ENCODE measurements at places on chromosomes 3 and 15.

DNA sequence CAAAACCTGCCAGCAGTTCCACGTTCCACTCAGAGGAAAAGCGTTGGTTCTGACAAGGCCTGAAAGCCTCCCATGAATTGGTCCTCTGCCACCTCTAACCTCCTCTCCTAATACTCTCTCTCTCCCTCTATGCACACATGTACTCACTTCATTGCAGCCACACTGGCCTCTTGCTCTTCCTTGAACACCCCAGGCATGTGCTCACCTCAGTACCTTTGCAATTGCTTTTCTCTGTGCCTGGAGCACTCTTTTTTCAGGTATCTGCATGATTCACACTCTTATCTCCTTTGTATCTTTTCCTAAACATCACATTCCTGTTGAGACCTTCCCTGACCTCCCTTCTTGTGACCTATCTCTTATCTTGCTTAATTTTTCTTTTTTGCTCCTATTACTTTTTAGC, 178.2 kb upstream of the FEZF2 start:
- DNase-seq = no peak

DNA sequence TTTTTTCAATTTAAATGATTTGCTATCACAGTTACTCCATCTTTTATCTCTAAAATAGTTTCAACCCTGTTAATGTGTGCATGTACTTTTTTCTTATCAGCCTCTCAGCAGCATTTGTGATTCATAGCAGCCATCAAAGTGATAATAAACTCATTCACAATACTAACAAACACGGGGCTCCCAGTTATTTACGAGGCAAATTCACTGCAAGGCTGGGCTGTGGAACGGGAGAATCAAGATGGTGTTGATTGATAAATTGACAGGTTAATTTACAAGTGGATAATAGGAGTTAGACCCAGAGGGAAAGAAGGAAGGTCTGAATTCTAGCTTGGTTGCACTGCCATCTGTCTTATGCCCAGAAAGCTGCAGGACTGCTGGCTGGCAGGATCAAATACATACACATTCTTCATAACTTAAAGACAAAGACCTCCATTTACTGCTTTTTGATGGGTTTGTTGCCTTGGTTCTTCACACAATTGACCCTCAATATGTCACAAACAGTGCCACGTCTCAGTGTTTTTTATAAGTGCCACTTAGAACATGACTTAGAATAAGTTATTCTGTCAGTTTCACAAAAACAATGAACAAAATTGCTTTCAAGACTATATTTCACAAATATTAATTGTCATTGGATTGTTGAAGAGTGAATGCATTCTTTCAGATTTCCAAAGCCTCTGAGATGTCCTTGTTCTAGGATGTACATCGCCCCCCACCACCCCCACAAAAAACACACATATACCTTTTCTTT, 562.8 kb downstream of the NR2F2 start:
- DNase-seq = no peak

GRCh38 chr3:197329382-197329781, 31.0 kb upstream of the DLG1 start:
- DNase-seq = no peak

DNA sequence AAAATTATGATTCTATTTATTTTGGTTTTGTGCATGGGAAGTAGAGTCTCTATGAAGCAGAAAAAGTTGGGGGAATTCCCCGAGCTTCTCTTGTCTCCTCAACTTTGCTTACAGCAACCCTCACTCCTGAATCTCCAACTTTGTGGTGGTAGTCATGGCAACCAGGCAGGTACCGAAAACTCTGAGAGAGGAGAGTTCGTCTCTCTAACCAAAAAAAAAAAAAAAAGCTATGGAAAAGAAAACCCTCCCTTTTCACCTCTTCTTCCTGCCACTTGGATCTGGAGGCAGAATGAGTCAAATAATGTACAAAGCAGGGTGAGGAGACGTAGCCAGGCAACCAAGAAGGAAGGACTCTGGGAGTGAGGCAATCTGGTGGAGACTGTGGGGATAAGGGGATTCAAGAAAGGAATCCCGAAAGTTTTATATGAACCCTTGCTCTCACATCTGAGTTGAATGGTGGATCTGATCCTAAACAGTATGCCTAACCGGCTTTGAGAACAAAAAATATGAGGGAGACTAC, 108.1 kb downstream of the PLOD2 start:
- DNase-seq = no peak

- DNase-seq = no peak
These were observed 100.8 kb downstream of the TMEM266 start for GRCh38 chr15:76160426-76161152.

- DNase-seq = no peak
These were observed 291.8 kb downstream of the UACA start for GRCh38 chr15:70471517-70471916.

DNA sequence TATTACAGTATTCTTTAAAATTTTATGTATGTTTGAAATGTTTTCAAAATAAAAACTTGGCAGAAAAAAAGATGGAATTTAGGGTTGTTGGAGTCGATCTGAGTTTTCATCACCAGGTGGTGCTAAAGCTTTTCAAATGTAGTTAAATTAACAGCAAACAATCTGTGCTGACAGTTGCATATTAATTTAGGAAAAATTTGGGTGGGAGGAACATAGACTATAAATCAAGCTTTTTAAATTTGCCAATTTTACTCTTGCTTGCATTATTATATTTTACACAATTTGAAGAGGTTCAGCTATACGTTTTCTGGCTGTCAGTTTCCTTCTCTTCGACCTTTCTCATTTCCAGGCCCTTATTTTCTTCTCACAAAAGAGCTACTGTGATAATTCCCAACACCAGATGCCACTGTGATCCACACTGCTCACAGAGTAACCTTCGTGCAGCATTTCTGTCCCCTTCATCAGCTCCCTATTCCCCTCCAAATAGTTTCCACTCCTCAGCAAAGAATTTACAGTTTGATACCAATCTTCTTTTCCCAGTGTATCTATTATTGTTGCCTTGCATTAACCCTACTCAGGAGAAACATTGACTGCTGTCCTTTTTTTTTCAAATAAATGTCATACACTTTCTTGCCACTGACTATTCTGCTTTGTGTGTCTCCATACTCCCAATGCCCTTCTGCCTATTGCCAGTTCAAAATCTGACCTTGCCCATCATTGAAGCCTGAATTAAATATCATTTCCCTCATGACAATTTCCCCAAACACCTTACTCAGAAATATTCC, 53.4 kb upstream of the EIF5A2 start:
- peak; percentile 10 for DNase-seq

GRCh38 chr15:92715758-92716157, 60.2 kb upstream of the FAM174B start:
- no peak for DNase-seq

DNA sequence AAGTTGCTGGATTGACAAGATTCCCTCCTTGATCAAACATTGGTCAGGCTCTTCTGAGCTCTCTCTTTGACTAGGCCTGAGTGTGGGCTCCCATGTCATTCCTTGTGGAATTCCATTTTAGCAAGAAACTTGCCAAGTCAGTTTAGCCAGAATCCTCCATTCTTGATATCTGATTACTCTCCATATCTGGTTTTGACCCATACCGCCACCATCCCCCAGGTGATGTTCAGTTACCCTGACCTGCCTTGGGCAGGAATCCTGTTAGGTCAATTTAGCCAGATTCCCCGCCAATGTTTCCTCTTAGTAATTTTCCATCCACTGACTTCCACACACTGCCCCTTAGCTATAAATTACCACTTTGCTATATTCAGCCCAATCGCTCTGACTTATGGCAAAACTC, 1.0 kb upstream of the PCCB start:
- no peak for DNase-seq

GRCh38 chr3:186001842-186002241, 64.0 kb upstream of the TRA2B start:
- no peak for DNase-seq

DNA sequence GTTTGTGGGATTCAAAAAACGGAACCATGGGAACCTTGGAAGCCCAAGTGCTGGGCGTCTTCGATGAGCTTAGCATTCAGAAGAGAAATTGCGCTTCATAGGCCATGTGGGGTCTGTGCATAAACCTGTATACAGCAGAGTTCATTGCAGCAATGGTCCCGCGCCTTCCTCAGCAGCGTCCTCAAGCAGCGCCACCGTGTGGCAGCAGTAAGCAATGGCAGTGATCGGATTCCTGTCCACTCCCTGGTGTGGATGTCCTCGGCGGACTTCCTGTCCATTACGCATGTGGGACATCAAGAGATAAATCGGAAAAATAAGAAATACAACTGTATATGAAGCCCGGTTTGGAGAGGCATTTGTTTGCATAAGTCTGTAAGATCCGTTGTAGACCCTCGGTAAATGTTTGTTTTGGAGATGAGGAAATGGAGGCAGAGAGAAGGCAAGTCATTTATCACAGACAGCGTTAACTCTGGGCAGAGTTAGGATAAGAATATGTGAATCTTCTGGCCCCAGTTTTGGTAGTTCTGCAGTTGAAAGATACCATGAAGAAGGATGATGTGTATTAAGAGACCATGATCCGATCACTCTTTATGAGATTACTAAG, 57.7 kb downstream of the CNTN4 start:
- DNase-seq = no peak

GRCh38 chr3:87088430-87088992, 97.6 kb upstream of the VGLL3 start:
- DNase-seq = no peak

- no peak for DNase-seq
These were observed 76.4 kb downstream of the DHX36 start for GRCh38 chr3:154247806-154248415.

DNA sequence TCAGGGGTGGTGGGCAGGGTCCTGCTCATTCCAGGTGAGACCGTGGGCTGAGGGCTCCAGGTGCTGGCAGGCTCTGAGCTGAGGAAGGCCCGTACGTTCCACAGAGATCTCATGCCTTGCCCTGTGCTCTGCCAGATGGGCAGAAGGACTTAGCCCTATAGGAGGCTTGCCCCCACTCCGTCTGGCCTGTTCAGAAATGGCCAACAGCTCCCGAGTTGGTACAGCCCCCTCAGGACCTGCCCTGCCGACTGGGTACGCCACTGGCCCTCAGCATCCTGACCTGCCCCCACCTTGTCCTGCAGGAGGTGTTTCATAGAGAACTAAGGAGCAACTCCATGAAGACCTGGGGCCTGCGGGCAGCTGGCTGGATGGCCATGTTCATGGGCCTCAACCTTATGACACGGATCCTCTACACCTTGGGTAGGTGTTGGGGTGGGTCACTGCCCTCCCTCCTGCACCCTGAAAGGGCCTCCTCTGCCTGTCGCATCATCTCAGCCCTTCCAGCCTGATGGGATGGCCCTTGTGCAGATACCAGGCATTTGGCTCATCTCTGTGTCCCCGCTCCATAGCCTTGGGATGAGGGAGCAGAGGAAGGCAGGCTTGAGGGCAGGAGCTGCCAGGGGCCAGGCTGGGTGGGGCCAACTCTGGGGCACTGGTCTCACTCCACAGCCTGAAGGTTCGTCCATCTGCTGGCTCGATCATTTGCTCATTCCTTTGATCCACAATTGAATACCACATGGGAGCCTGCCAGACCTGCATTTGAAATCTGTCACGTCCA, 14.2 kb downstream of the TMEM43 start:
- DNase-seq = no peak

DNA sequence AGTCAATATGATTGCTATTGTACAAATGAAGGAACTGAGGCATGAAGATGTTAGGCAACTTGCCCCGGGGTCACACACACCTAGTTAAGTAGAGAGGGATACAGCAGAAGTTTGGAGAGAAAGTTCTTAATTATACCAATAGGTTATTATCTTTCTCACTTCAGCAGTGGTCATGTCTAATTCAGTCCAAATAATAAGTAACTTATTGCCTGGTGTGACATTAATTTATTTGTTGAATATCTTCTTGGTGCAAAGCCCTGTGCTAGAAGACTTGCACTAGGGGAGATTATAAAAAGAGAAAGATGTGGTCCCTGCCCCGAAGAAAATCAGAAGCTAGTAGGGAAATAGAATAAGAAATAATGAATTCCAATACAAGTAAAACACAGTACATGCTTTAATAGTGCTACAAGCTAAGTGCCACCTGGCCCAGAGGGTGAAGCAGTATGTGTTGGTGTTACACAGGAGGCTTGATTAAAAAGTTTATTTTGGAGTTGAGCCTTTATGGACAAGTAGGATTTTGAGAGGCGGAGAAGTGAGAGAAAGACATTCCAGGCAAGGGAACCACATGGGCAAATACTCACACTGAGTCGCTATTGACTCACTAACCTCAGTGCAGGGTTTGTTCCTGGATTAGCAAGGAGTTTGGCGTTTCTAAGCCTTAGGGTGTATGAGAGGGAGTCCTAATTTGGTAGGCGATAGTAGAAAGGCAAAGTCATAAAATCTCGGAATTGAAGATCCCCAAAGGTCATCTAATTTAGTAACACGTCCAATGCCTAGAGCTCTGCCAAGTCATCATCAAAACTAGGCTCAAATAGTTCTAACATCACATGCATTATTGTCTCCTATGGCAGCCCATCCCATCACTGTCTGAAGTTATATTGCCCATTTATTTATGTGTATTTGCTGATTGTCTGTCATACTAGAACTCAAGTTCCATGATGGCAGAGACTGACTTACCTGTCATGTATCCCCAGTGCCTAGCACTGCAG, 19.2 kb upstream of the GSK3B start:
- DNase-seq = no peak

DNA sequence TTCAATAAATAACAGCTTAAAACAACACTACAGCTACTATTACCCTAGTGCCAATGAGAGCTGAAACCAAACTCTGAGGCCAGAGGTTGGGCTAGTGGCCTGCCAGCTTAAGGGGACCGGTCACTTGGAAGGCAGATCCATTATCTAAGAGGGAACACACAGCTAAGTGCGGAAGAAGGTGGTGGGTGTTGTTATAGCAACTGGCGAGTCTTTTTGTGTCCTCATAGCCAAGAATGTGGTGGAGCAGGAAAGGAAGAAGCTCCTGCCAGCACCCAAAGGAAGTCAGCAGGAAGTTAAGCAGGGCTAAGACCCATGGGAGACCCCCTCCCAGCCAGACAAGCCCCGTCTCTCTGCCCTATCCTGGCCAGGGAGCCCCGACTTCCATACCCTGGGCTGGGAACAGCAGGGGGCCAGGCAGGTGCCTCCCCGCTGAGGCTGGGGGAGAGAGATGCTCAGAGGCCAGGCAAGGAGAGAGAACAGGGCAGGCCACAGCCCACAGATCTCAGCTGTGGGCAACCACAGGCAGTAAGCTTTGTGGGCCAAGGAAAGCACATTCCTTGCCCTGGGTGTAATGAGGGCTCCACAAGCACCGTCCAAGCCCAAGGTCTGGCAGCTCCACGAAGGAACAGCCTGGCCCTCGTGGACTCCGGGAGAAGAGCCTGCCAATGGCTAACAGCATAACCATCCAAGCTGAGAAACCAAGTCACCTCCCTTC, 34.0 kb upstream of the HRH1 start:
- DNase-seq = no peak
